Stimulated activated CD4-positive, alpha-beta T cell treated with anti-CD3 and anti-CD28 coated beads, Interleukin-4, amount 100 ng/mL, for 4 hours (primary cell): ENCODE measurements at places on chromosomes 11 and 22.
A peak's percentile ranks its signal among the peaks of the same experiment; 100 is the strongest.

DNA sequence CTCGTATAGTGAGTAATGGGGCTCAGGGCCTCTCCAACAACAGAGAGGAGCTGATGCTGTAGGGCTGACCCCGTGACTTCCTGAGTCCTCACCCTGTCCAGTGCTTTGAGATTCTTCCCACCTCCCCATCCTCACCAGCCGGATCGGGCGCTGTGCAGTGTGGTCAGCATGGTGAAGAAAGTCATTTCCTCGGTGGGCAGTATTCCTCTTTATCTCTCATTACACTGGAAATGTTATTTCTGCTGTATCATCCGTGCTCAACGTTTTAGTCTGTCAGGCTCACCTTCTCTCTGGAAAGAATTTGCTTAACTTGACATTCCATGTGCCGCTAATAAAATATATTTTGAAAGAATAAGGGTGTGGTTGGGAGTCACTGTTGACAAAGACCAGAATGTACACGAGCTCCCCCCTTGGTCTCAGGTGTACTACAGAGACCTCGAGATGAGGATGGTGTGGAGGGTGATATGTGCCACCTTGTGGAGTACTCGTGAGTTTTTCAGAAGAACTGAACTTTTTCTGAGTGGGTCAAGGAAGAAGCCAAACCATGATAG, 25.7 kb upstream of the SCGB1A1 start:
- DNase-seq: peak; percentile 23

DNA sequence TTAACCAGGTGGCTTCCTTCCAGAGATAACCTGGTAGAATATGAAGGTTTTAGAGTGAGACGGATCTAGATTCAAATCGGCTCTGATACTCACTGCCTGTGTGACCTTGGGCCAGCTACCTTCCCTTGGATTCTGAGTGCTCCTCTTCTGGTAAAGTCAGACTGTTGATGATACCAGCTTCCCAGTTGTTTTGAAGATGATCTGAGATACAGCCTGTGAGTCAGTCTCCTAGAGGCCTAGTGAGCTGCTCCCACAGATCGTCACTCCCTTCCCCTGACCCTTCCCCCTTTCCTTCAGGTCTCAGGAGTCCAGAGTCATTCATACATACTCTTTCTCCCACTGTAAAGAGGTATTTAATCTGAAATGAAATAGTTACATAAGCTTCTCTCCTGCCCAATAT, 207.8 kb downstream of the GRIK4 start:
- no peak for DNase-seq

GRCh38 chr11:2212411-2213251, 41.0 kb upstream of the TH start:
- DNase-seq: no peak

- no peak for DNase-seq
Measured at GRCh38 chr11:117083011-117083935, 15.0 kb downstream of the SIK3 start.

DNA sequence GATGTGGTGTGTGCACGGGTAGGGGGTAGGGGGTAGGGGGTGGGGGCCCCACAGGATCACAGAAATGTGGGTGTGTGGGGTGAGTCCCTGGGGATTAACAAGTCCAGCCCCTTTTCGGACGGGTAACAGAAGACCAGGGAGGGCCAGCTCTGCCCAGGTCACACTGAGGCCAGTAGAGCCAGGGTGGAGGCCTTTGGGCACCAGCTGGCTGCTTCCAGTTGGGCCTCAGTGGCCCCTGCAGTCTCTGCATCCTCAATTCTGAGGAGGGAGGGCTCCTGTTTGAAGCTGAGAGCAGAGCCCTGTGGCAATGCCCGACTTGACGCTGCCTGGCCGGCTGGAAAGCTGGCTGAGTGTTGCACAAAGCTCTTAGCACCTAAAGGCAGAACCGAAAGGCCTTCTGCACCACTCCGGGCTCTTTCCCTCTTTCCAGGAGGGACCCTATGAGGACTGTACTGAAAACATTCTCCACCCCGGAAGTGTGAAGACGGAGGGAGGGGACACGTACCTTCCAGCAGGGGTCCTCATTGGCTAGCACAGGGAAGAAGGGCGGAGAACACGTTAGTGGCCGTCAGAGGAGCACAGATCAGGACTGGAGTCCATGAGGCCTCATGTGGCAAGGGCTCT, 120.4 kb downstream of the PHF21B start:
- no peak for DNase-seq

DNA sequence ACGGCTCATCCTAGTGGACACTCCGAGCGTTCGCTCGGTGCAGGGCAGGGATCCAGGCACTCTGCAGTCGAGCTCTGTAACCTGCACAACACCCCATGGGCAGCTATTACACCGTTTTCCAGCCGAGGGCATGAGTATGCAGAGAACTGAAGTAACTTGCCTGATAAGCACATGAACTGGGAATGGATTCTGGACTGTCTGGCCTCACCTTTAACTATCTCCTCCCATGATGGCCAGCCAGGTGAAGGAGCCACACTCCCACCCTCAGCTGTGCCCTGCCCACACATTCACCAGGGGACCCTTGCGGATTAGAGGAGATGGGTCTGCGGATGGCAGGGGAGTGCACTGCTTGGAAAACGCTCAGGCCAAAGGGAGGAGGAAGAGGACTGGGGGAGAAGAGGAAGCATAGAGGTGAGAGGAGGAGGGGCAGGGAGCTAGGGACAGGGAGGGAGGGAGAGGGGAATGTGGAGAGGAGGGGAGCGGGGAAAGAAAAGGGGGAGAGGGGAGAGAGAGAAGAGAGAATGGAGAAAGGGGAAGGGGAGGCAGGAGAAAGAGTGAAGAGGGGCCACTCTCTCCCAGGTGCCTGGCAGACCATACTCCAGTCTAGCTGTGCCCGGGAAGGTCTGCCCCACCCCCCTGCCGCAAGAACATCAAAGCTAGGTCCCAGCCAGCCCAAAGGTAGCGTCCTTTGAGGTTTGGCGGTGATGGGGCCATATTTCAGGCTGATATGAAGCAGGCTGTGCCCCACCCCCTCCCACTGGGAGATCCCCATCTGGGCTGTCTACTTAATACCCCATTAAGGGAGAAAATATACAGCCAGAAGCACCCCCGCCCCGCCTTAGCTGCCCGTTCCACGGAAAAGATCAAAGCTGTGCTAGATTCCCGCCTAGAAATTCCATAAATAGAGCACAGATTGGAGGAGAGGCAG, 33.2 kb upstream of the TCF20 start:
- no peak for DNase-seq

DNA sequence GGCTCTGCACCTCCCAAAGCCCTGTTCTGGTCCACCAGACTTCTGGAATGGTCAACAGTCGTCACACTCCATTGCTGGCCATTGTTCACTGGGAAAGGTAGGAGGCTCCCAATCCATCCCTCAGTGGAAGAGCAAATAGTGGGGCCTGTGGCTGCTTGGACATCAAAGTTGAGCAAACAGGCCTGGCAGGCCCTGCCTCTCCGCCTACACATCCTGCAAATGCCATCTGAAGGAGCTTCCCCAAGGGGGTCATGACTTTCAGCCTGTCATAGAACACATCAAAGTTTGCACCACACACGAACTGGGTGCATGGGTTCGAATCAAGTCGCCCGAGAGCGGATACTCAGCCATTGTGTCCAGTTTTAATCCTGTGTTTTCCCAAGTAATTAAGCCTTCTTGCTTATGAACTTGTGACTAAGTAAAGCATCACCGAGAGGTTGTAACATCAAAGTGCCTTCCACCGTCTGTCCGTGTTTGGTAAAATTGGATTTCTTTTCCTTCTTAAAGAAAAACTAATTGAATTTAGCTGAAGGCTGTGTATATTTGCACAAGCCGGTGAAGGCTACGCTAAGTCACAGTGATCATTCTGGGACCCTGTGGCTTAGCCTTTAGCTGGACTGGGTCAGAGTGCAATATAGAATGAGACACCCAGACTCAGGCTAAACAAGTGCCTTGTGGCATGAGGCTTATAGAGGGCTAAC, 36.1 kb downstream of the CLPB start:
- no peak for DNase-seq

DNA sequence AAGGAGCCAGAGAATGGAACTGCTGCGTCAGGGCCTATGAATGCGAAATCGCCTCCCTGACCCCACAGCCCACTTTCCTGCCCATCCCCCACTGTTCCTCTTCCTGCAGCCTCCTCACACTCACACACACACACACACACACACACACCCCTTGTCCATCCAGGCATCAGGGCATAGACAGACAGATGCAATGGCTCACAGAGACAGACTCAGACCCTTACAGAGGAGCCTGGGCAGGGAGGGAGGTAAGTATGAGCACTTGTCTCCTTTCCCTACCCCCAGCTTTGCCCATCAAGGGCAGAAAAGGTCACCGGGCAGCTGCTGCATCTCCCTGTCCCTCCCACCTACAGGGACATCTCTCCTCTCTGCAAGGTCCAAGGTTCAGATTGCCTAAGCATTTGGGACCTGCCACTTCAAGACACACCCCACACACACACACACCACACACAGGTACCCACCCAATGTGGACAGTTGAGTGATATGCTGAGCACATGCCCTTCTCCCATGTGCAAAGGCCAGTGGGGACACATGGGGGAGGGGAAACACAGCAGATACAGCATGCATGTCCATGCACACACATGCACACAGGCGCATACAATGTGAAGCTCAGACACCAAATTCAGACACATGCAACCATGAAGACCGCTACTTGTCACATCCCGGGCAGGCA, 2.0 kb upstream of the NRXN2 start:
- DNase-seq: no peak

DNA sequence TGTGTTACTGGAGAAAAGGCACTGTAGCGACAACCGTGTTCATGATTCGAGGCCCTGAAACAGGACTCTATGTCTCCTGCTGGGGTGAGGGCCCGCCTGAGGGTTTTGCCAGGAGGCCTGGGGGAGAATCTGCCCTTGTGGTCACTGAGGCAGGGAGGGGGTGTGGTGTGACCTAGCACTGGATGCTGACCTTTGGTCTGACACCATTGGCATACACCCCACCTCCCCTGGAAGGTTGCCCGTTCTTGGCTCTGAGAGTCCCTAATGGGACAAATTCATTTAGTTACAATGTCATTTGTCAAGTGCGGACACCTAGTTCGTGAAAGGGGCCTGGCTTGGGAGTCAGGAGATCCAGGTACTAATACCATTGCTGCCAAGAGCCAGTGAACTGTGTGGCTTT, 29.0 kb downstream of the NECTIN1 start:
- DNase-seq: no peak

- no peak for DNase-seq
Measured at GRCh38 chr22:48264586-48264985, 1502.1 kb downstream of the TBC1D22A start.

DNA sequence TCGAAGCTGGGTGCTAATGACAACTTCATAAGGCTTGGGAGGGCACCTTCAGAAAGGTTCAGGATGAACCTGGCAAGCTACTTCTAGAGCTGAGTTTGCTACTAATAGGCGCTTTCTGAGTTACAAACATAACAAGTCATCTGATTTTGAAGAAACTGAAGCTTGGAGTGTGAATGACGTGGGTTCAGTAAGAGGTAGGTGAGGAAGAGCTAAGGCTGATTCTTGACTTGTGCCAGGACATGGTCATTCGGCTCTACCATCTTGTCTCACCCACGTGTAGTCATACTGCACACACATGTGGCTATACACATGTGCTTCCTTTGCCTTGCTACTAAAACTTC, 56.4 kb downstream of the SWAP70 start:
- no peak for DNase-seq

DNA sequence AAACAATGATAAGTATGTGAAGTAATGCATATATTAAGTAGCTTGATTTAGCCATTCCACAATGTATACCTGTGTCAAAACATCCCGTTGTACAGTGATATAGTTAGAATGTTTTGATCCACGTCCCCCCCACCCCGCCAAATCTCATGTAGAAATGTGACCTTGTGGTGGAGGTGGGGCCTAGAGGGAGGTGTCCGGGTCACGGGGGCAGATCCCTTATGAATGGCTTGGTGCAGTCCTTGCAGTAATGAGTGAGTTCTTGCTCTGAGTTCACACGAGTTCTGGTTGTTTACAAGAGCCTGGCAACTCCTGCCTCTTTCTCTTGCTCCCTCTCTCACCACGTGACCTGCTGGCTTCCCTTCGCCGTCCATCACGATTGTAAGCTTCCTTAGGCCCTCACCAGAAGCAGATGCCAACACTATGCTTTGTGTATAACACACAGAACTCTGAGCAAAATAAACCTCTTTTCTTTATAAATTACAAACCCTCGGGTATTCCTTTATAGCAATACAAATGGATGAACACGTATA, 41.6 kb downstream of the FANCF start:
- DNase-seq: no peak

DNA sequence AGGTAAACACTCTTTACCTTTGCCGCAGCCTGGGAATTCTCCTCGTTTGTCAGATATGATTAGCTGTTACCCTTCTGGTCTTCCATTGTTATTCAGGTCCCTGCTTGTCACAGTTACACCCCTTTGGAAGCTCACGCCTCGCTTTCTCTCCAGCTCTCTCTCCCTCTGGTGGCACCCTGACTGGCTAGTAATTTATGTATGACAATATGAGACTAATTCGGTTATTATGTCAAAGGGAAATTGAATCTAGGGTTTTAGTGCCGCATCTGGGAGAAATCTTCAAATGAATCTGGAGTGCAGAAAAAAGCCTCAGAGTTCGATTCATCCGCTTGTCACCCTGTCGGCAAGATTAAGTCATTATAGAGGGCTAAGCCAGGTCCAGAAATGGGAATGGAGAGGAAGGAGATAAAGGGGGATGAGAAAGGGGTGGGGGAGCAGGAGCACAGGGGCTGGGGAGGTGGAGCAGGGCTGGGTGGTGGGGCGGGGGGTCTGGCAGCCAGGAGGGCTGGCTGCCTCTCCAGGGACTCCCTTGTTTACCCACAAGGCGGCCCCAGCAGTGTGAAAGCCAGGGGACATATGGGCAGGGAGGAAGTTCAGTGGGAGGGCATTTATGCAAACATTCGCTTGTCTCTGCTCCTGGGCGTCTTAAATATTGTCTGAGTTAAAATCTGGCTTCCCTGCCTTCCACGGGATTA, 179.0 kb upstream of the NECTIN1 start:
- DNase-seq: no peak

- no peak for DNase-seq
Measured at GRCh38 chr22:45014654-45015053, 4.8 kb upstream of the PHF21B start.

- DNase-seq: no peak
Measured at GRCh38 chr11:120057595-120058581, 80.0 kb downstream of the TRIM29 start.

DNA sequence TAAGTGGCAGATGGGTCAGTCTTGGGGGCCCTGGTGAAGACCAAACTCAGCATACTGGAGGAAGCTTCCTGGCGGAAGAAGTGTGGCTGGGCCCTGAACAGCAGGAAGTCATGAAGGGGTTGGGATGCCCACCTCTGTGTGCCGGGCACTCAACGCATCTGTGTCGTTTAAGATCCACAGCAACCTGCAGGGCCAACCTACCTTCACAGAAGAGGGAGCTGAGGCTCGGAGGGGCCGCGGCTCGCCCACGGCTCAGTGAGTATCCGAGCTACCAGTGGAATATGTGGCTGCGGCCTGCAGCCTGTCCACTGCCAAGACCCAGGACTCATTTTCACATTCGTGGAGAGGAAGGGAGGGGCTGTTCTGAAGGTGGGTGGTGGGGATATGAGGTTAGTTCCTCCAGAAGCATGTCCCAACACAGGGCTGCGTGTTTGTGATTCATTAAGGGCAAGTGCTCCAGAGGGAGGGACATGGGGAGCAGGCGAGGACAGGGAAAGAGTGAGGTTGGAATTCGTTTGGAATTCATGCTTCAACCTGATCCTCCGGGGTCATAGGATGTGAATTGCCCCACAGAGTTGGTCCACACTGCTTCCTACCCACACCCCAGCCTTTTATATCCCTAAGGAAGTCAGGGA, 99.6 kb downstream of the MPPED1 start:
- DNase-seq: no peak

- DNase-seq: no peak
Measured at GRCh38 chr22:18148293-18148965, 1.5 kb upstream of the USP18 start.
